ENCODE measurements at places on chromosomes 12 and 14.

DNA sequence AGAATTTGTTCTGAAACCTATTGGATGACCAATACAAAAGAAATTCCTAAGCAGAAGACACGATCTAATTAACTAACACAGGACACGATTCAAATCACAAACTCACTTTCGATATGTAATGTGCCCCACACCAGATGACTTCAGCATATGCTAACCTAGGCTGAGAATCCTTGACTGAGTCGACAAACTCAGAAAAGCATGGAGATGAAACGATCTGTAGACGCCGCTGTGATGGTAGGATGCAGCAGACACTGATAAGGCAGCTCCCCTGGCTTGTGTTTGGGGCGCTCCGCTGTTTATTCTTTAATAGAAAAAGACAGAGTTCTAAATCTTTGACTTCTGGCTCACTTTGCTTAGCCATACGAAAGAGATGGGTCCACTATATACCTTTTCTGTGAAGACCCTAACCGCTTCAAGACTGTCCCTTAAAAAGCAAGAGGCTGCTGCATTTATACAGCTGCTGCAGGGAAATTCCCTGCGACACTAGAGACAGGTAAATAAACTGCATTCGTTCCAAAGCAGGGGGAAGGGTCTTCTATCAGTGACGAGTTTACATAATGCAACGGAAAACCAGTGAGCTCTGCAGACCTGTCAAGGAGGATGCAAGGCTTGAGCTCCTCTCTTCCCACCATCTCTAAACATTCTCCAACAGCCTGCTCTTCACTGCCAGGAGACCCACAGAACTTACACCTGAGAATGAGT, 929 bp downstream of the CHD8 start:
- no peak for DNase-seq

- DNase-seq = no peak
Measured at GRCh38 chr12:46933947-46934346, 108.2 kb upstream of the SLC38A4 start.

DNA sequence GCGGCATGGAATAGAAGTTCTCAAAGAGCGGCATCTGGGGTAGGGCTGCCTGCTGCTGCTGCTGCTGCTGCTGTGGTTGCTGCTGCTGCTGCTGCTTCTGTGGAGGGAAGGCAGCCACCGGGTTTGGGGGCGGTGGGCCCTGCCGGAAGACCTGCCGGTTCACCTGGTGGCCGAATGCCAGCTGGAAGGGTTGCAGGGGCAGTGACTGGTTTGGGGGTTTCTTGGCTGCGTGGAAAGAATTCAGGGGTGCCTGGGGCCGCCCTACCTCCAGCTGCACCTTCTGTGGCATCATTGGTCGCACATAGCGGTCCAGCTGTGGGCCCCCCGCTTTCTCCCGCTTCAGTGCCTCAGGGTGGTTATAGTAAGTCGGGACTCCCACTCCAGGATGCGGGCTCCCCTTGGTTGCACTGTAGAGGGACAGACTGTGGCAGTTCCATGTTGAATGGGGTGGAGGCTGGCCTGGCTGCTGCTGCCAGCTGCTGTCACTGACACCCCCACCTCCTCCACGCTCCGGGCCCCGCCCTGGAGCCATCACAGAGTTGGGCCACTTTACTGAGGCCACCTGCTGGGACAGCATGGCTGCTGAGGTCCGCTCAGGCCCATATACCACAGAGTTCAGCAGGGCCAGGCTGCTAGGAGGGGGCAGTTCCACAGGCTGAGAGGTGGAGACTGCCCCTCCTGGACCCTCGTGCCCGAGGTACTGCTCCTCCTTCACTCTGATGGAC, 25.2 kb upstream of the PNMA1 start:
- no peak for DNase-seq

DNA sequence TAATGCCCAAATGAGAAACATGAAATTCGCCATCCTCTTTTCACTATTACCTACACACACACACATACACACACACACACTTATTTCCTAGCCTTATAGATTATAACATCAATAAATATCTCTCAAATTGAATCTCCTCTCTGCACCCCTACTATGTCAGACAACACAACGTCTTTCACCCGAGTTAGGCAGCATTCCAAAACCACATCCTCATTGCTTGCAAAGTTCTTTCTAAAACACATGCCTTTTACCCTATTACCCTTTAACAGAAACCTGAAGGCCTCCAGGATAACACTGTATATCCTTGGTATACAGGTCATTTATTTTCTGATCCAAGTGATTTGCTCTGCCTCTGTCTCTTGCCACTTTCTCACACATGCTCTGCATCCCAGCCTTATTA, 56.3 kb downstream of the KCNH5 start:
- no peak for DNase-seq

GRCh38 chr12:5480218-5480937, 48.5 kb downstream of the NTF3 start:
- no peak for DNase-seq

GRCh38 chr14:52583544-52583943, 30.9 kb downstream of the GPR137C start:
- DNase-seq = no peak

GRCh38 chr14:65412856-65413738, 567 bp downstream of the FUT8 start:
- peak; percentile 38 for DNase-seq

DNA sequence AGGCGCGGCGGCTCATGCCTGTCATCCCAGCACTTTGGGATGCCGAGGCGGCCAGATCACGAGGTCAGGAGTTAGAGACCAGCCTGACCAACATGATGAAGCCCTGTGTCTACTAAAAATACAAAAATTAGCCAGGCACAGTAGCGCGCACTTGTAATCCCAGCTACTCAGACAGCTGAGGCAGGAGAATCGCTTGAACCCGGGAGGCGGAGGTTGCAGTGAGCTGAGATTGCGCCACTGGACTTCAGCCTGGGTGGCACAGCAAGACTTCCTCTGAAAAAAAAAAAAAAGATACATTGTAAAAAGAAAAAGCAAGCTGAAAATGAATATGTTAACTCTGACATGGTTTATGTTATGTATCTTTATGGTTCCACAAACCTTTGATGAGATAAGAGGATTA, 33.6 kb downstream of the RPGRIP1 start:
- no peak for DNase-seq

DNA sequence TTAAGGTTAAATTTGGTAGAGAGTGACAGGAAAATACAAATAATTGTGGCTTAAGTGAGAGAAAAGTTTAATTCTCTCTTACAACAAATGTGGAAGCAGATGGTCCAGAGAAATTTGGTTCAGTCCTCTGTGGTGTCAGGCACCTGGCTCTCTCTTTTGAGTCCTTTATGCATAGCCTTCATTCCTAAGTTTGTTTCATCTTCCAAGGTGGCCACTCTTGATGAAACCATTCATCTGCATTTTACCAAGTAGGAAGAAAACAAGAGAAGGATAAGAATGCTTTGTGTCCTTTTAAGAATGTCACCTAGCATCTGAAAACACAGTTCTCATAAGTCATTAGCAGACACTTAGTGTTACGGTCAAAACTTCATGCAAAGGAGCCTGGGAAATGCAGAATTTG, 442.5 kb downstream of the CCER1 start:
- DNase-seq = no peak

- DNase-seq = no peak
Measured at GRCh38 chr12:81128930-81129554, 51.2 kb downstream of the ACSS3 start.

GRCh38 chr12:105765053-105766014, 373.4 kb downstream of the NUAK1 start:
- DNase-seq = no peak

GRCh38 chr12:109560867-109561710, 12.2 kb downstream of the MMAB start:
- no peak for DNase-seq

Data from activated CD4-positive, alpha-beta T cell treated with anti-CD3 and anti-CD28 coated beads for 24 hours (primary cell).